ENCODE measurements at places on chromosomes 2 and 18.

DNA sequence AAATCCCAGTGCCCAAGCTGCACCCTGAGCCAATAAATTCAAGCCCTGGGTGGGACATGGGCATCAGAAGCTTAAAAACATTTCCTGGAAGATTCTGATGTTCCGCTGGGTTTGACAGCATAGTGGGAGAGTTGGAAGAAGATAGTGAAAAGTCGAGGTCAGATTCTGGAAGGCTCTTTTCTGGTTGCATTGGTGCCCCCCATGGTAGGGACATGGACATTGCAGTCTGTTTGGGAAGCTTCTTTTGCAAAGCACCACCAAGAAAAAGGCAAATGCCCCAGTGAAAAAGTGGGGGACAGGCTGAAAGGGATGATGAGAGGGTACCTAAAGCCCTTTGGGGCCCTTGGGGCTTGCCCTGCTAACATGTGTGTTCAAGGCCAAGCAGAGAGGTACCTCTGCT is 21.0 kb downstream of the MERTK start:
- DNase-seq = no peak

DNA sequence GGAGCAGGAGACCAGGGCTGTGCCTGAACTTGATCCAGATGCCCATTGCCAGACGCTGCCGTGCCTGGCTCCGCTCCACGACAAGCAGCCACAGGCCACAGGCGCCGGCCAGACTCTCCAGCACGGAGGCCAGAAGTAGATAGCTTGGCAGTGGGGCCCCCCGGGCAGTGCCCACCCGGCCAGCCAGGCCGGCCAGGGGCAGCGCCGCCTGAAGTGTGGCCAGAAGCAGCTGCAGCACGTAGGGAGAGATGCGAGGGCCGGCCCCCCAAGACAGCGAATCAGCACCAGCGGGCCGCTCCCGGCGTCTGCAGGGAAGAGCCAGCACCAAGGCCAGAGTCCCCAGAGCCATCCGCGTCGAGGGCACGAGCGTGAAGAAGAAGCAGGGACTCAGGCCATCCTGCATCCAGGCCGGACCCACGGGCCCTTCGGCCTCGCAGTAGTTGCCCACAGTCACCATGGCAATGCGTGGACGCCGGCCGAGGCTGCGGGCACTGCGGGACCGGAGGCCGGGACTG is 484 bp downstream of the ABCB6 start:
- peak; percentile 85 for DNase-seq

- no peak for DNase-seq
Measured at GRCh38 chr2:153543635-153544071, 65.1 kb upstream of the RPRM start.

GRCh38 chr2:134976074-134976702 is 57.6 kb downstream of the CCNT2 start:
- DNase-seq = no peak

- DNase-seq = peak; percentile 4
Measured at GRCh38 chr18:36132756-36133155, 3.1 kb downstream of the ELP2 start.

DNA sequence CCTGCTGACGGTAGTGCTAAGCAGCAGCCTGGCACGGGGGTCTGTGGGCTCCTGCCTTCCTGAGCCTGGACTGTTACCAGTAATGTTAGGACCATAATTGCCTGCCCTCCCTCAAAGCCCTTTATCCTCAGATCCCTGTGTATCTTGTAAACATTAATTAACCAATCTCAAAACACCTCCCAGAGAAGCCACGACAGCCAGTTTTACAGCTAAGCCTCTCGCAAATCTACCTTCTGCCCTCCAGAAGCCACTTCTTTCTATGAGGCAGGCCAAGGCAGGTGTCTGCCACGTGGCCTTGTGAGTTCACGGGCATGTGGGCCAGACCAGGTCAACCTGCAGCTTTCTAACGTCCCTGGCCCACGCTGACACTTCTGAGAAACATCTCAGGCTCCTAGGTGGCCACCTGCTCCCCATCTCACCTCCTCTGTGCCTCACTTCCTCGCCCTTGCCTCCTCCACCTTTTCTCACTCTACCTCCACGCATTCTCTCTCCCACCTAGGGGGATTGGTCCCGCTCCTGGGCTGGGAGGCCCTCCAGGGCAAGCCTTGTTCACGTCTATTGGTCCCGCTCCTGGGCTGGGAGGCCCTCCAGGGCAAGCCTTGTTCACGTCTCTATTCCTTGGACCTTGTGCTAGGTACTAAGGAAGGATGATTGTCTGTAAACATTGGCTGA is 64.3 kb downstream of the EDAR start:
- DNase-seq = no peak

GRCh38 chr2:179677746-179678505 is 183.5 kb downstream of the ZNF385B start:
- no peak for DNase-seq

- no peak for DNase-seq
Measured at GRCh38 chr18:26356045-26356785, 130.0 kb downstream of the TAF4B start.

DNA sequence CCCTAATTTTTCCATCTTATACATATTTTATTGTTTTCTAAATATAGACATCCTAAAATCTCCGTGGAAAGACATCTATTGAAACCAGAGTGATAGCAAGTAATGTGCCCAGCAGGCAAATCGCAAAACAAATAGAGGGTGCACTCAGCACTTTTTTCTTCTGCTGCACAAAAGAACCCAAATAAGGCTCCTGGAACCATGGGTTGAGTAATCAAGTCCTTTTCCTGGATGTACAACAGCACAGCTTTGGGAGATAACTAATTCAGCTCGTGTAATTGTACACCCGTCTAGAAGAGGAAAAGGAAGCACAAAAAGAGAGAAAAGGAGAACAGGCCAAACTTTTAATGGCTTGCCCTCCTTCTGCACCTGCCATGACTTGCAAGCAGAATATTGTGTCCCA is 126.9 kb upstream of the TLK1 start:
- DNase-seq = no peak

DNA sequence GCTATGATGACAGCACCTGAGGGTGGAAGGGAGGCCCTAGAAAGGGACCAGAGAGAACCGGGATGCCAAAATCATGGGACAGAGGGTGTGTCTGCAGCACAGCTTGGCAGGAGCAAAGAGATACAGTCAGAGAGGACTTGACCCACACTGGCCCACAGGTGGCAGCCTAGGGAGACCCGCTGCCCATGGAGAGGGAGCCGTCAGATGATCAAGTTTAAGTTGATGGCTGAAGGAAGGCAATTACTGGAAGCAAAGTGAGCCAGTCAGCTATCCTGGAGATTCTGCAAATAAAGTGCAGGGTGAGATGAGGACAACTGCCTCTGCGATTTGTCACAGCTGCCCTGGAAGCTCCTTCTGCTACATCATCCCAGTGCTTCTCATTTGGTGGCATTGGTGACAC is 74.0 kb downstream of the CMPK2 start:
- peak; percentile 28 for DNase-seq

DNA sequence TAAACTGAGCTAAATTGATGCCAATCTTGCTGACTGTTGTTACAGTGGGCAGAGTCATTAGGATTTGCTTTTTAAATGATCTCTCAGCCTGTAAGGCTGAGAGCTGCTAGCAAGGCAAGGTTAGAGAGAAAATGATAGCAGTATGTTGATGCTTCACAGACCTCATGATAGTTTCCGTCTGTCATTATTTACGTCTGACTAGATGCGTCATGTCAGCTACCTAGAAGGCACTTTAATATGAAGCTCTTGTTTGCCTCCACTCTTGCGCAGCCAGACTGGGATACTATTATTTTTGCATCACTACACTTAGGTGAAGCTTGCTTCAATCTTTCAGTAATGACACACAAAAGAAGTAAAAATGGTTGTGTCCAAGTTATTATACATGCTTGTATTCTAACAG is 313.8 kb downstream of the LNPK start:
- DNase-seq = no peak

- DNase-seq = no peak
Measured at GRCh38 chr2:201579536-201579935, 63.8 kb downstream of the TMEM237 start.

GRCh38 chr2:42880738-42881690 is 88.6 kb upstream of the HAAO start:
- peak; percentile 77 for DNase-seq

DNA sequence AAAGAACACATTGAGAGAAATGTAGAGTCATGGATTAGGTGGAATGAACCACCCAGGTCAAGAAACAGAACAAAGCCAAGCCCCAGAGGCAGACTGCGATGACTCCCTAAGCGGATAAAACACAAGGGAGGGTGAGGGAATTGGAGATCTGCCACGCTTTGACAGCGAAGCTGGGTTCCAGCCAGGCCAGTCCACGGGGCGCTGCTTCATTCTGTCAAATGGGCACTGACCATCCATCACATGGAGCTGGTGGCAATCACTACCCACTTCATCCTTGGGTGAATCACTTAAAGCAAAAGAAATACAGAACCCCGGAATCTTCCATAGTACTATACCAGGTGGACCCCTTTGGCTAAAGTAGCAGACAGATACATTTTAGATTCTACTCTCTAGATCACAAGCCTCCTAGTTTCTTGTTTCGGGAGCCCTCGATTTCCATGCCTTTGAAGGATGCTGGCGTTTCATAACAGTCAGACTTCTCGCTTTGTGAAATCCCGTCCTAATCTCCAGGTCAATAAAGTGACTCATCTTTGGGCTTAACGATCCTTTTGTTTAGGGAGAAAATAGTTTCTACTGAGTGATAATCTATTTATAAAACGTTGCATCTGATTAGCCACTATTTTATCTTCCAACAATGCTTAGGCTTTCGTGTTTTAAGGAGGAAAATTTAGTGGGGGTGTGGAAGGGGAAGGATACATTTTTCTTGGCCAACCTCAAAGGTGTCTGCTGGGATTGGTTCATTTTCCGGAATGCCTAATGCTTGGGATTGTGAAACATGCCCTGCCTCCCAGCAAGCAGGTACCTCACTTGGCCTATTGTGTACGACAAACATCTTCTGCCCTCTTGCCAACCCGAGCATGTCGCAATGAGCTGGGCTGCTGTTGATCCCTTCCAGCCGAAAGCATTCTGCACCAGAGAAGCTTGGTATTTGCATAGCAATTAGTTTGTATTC is 44.1 kb upstream of the HDAC4 start:
- DNase-seq = no peak

GRCh38 chr2:159738509-159739390 is 26.4 kb downstream of the MARCHF7 start:
- peak; percentile 8 for DNase-seq

- DNase-seq = no peak
Measured at GRCh38 chr2:4077017-4077416, 373.6 kb downstream of the DCDC2C start.

GRCh38 chr2:60989259-60989658 is 28.3 kb upstream of the PEX13 start:
- no peak for DNase-seq

GRCh38 chr2:167057446-167057845 is 169.2 kb downstream of the XIRP2 start:
- no peak for DNase-seq

- no peak for DNase-seq
Measured at GRCh38 chr2:167862782-167863181, 384.6 kb downstream of the STK39 start.

DNA sequence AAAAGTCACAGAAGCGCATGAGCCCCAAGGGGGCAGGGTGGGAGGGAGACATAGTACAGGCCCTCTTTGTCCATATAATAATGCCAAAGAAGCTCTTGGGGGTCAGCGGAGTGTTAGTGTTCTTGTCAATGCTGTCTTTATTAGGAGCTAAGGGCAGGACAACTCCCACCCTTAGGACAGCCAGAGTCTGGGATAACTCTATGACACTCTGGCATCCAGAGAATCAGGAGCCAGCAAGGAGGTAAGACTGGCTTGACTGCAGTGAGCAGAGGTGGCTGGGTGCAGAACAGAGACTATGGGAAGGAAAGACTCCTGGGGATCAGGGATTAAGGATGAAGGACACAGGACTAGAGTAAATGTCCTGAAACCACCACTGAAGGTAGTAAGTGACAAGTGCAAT is 19.0 kb upstream of the HNMT start:
- no peak for DNase-seq

DNA sequence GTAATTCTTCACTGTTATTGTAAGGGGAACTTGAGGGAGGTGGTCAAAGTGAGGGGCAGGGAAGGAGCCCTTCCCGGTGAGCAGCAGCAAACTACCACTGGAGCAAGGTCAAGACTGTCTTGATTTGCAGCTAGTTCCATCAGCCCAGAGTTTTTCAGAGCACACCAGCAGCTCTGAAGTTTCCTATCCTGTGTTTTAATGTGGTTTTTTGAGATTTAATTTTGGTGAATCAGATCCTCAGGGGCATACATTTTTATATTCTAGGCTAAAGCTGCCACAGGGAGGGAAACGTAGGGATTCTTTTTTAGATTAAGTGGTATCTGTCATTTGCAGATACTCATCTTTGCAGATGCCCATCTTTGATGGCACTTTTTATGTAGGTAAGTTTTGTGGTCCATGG is 67.1 kb upstream of the KCNE4 start:
- no peak for DNase-seq

DNA sequence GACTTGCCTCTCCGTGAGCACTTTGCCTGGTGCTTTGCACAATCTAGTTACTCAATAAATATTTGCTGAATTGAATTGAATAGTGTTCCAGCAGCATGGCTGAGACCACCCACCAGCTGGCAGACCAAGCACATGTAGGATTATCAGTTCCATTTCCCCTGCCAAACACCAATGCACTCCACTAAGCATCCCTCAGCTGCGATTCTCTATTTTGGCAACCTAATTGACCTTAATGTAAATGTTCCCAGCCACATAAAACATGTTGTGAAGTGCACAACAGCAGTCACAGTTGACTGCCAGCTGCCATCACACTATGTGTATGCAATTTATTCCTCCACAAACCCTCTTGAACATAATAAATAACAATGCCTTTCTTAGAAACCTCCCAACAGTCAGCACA is 1879.4 kb upstream of the PIK3C3 start:
- DNase-seq = no peak

DNA sequence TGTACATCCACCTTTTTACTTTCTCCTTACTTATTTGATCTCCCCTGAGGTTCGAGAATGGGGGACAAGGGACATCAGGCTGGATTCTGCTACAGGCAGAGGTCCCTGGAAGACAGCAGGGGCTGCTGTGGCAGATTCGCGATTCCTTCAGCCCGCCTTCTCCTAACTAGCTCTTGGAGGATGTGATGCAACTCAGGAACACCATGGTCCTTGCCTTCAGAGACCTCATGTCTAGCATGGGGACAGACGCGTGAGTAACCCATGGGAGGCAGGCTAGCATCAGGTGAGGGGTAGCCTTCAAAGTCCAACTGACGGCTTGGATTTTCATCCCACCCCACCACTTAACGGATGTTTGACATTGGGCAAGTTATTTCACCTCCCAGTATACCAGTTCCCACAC is 869 bp upstream of the TCF23 start:
- no peak for DNase-seq

GRCh38 chr2:26884486-26884885 is 36.6 kb downstream of the DPYSL5 start:
- DNase-seq = no peak

GRCh38 chr18:45463451-45463850 is 151.8 kb upstream of the SLC14A2 start:
- DNase-seq = no peak

GRCh38 chr2:122081751-122082150 is 326.3 kb downstream of the TSN start:
- DNase-seq = peak; percentile 21

DNA sequence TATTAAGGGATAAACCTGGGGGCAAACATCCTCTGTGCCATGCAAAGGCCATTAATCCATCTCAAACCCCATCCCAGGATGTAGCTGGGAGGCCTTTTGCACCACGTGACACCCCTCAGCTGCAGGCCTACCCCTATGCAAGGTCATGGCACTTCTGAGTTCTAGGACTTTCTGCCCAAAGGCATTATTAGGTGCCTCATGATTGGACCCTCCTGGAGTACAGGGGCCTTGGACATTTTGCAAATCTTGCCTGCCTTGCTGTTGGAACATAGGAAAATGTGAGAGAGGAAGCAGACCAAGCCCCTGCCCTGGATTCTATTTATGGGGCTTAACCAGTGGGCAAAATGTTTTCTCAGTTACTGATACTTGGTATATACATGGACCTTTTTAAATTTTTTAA is 44.2 kb upstream of the NFU1 start:
- DNase-seq = no peak

Measured in ELF-1 (cell line).